ENCODE measurements at places on chromosomes 13 and 19.

- DNase-seq: no peak
Measured at GRCh38 chr13:109989686-109990085, 203.3 kb upstream of the IRS2 start.

- no peak for DNase-seq
Measured at GRCh38 chr13:110462091-110462490, 99.4 kb downstream of the RAB20 start.

DNA sequence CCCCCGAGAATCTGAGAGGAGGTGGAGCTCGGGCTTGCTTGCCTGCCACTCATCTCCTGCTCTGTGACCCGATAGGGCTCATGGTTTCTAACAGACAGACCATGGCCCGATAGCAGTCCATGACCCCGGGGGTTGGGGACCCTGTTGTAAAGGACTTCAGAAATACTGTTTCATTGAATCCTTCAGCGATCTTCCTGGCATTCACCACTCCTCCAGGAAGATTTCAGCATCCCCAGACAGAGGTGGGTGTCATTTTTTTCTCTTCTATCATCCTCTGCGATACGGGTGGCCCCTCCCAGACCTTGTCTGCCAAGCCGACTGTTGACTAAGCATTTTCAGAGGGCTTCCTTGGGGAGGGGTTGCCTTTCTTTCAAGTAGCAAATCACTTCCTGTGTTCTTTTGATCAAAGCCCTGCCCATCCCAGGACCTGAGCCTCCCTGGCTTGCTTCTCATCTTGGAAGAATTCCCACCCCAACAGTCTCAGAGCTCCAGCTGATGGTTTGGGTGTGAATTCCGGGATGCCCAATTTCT, 1.7 kb downstream of the MYO1F start:
- DNase-seq: no peak

DNA sequence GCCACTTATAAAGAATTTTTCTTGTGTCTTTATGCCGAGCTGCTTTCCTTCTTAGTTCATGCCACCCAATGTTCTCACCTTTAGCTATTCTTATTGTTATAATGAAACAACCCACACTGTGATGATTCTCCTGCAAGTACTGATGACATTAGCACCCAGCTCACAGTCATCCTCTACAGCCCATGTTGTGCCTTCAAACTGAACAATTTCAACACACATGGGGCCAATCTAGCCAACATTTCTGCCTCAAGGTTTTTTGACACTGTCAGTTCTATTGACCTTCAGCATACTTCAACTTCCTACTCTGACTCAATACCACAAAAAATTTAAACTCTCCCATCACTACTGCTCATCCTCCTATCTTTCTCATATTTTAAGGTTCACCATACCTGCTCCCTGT, 752.4 kb downstream of the FGF9 start:
- DNase-seq: no peak

DNA sequence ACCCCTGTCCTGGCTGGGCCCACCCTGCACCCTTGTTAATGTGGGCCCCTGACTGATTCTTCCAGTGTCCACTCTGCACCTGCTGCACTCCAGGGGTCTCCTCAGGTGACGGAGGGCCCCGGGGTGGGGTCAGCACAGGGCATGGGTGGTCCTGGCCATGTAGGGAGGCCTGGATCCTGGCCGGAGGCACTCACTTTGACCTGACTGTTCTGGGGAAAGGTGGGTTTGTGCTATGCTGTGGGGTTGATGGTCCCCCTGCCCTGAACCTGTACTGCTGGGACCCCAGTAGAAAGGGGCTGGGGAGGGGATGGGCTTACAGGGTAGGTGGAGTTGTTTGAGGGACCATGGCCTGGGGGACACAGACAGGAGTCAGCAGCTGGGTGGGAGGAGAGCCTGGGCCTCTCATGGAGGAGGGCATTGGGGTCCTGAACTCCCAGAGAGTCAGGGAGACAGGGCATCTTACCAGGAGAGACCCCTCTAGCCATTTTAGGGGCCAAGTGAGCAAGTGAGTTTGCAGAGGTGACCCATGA, 25.8 kb upstream of the CEACAM1 start:
- DNase-seq: no peak

- no peak for DNase-seq
Measured at GRCh38 chr19:305240-306150, 14.3 kb upstream of the PLPP2 start.

GRCh38 chr13:75480671-75481175, 1.2 kb downstream of the TBC1D4 start:
- DNase-seq: peak; percentile 88

GRCh38 chr13:39051157-39051556, 12.9 kb downstream of the NHLRC3 start:
- peak; percentile 67 for DNase-seq

DNA sequence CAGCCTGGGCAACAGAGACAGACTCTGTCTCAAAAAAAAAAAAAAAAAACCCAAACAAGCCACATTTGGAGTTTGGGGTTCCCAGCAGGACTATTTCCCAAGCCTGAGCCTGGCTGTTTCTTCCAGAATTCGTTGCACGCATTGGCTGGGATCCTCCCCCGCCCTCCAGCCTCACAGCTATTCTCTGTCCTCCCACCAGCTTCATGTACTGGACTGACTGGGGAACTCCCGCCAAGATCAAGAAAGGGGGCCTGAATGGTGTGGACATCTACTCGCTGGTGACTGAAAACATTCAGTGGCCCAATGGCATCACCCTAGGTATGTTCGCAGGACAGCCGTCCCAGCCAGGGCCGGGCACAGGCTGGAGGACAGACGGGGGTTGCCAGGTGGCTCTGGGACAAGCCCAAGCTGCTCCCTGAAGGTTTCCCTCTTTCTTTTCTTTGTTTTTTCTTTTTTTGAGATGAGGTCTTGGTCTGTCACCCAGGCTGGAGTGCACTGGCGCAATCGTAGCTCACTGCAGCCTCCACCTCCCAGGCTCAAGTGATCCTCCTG, 26.7 kb downstream of the LDLR start:
- no peak for DNase-seq

- DNase-seq: no peak
Measured at GRCh38 chr13:114106526-114106925, 25.9 kb downstream of the RASA3 start.

- no peak for DNase-seq
Measured at GRCh38 chr19:50189331-50189730, 14.1 kb upstream of the MYH14 start.

DNA sequence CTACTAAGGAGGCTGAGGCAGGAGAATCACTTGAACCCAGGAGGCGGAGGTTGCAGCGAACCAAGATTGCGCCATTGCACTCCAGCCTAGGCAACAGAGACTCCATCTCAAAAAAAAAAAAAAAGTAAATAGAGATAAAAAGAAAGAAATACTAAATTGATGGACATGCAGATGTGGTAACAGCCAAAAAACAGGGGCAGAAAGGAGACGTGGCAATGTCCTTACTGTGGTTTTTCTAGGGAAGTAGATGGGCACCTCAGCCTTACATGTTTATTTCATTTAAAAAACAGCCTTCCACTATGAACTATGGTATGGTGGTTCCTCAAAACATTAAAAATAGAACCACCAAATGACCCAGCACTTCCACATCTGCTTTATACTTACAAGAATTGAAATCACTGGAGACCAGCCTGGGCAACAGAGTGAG, 6.5 kb upstream of the EIF3G start:
- no peak for DNase-seq

- no peak for DNase-seq
Measured at GRCh38 chr13:111915104-111915551, 151.8 kb upstream of the SOX1 start.

GRCh38 chr19:48625891-48626327, 6.6 kb downstream of the SPHK2 start:
- no peak for DNase-seq

DNA sequence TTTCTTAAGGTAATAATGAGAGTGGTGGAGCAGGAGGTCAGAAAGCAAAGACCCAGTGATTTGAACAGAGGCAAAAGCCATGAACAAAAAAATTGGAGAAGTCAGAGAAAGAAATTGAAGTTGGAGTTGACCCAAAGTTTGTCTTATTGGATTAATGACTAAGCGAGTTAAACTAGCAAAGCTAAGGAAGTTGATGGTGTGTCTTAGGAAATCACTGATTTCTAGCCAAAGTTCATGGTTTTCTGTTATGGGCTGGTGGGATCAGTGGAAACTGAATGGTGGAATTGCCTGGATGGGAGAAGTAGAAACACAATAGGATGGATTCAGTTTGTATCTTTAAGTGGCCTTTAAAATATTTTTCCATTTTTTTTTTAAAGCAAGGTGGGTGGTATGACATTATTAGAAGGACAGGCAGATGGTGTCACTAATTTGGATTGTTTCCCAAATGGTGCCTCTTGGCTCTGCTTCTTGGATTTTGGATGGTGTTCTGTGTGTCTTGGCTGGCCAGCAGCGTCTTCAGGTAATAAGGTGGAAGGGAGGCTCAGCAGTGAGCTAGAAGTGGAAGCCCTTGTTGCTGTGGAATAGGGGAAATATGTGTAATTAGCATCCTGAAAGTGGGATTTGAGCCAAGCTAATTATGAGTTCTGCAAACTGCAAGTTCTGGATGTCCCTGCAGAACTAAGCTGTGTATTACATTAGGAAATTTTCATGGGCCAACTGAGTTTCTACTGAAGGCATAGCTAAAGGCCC, 302.9 kb downstream of the LMO7 start:
- no peak for DNase-seq

GRCh38 chr19:48480183-48480557, 11.0 kb downstream of the CYTH2 start:
- no peak for DNase-seq

DNA sequence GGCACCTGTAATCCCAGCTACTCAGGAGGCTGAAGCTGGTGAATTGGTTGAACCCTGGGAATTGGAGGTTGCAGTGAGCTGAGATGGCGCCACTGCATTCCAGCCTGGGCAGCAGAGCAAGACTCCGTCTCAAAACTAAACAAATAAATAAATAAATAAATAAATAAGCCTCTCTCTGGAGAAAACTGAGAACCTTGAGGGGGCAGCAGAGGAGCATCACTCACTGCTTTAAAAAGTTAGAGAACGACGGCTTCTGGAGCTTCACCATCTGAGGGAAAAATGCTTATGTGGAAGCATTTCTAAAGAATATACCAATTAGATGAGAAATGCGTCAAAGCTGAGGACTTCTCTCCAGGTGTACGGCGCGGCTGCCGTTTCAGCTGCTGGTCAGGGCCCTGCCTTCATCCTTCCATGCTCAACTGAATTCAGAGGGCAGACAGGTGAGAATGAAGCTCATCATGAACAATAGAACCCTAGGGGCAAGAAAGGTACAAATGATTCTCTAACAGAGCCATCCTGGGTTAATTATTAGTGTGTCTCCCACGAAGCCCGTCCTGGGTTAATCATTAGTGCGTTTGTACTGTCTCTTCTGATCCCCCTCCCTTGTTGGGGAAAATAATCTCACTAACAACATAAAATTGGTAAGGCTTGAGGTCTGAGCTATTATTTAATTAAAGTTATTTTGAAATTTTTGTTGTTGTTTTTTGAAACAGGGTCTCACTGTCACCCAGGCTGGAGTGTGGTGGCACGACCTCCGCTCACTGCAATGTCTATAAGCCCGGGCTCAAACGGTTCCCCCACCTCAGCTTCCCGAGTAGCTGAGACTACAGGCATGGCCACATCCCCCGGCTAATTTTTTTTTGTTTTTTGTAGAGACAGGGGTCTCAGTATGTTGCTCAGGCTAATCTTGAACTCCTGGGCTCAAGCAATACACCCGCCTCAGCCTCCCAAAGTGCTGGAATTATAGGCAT, 80.1 kb downstream of the IPO5 start:
- peak; percentile 72 for DNase-seq

- DNase-seq: no peak
Measured at GRCh38 chr19:7304200-7304599, 10.0 kb upstream of the INSR start.

- DNase-seq: no peak
Measured at GRCh38 chr19:18194554-18195238, 1.7 kb downstream of the MPV17L2 start.

DNA sequence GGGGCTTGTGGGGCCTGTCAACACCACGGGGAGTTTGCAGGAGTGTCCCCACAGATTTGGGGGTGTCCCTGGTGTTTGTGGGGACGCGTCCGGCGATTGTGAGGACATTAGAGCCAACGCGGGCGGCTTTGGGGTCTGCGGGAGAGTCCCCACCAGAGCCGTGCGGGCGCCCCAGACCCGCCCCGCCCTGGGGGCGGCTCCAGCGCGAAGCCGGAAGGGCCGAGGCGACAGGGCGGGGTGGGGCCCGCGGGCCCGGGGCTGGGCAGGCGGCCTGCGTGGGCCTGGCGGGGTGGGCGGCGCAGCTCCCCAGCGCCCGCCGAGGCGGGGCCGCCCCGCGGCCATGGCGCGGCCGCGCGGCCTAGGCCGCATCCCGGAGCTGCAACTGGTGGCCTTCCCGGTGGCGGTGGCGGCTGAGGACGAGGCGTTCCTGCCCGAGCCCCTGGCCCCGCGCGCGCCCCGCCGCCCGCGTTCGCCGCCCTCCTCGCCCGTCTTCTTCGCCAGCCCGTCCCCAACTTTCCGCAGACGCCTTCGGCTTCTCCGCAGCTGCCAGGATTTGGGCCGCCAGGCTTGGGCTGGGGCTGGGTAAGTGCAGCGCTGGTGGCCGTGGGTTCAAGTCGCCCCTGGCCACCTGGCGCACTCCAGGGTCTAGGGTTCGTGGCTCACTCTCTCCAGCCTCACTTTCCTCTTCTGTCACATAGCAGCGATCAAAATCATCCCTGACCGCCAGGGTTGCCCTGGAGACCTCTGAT, 10.3 kb downstream of the PDE4A start:
- peak; percentile 59 for DNase-seq

GRCh38 chr19:11673608-11674041, 65.1 kb downstream of the ZNF823 start:
- DNase-seq: peak; percentile 33

DNA sequence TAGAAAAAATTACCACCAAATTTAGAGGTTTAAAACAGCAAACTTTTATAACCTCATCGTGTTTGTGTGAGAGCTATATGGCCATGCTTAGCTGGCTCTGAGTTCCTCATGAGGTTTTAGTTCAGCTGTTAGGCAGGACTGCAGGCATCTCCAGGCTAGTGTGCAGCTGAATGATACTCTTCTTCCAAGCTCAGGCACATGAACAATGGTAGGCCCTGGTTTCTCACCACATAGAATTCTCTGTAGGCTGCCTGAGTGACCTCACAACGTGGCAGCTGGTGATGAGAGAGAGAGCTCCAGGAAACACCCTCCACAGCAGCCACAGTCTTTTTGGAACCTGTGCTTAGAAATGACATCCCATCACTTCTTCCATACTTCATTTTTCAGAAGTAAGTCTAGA, 540.6 kb upstream of the MIR17HG start:
- DNase-seq: no peak
